ENCODE measurements at places on chromosomes 6 and 20.
A peak's percentile ranks its signal among the peaks of the same experiment; 100 is the strongest.

- no peak for DNase-seq
Measured at GRCh38 chr20:49187330-49187850, 744 bp downstream of the STAU1 start.

DNA sequence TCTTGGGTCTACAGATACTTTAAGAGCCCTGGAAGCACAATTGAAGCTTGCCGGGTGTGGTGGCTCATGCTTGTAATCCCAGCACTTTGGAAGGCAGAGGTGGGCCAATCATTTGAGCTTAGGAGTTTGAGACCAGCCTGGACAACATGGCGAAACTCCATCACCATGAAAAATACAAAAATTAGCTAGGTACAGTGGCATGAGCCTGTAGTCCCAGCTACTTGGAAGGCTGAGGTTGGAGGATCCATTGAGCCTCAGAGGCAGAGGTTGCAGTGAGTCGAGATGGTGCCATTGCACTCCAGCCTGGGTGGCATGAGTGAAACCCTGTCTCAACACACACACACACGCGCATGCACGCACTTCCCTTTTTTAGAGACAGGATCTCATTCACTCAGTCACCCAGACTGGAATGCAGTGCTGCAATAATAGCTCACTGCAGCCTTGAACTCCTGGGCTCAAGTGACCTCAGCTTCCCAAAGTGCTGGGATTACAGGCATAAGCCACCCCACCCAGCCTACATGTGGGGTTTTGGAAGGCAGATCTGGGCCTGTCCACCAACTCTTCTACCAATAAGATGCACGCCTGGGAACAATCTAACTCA, 182.5 kb upstream of the JARID2 start:
- no peak for DNase-seq

GRCh38 chr6:14873101-14873500, 372.8 kb upstream of the JARID2 start:
- no peak for DNase-seq

- no peak for DNase-seq
Measured at GRCh38 chr20:32012159-32012688, 2.0 kb downstream of the CCM2L start.

DNA sequence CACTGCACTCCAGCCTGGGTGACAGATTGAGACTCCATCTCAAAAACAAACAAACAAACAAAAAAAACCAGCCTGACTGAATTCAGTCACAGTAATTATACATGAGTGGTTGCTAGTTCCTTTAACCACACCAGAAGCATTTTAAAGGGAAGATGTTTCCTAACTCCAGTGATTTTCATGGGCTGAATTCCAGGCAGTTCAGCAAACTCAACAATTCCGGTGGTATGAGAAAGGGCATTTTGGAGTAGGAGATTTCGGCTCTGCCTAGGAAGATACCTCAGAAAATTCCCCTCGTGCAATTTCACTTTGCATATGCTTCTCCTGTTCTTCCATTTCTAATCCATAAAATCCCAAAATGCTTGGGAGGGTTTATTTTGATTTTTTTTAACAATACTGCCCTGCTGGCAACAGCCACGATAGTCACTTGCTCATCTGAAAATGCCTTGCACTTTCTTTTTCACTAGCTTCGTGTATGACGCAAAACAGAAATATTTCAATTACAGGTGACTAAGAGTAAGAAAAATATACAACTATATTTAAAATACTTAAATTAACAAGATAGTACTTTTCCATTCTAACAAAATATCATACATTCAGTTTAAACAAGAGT, 48.3 kb upstream of the IPCEF1 start:
- no peak for DNase-seq

DNA sequence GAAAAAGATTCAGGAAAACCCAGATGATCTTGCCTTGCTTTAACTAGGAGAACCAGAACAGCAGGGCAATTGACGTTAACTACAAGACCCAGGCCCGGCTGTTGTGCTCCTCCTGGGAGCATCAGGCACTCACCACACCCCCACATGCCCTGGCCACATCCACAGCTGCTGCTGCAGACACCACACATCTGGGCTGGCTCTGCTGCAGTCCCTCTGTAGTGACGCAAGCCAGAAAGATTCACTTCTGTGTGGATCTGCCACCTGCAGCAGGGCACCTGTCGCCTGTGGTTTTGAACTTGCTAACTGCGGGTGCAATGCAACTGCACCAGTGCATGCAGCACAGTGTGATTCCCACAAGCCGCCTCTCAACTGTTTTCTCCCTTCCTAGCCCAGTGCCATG, 228.8 kb downstream of the SYNDIG1 start:
- DNase-seq = no peak

- DNase-seq = no peak
Measured at GRCh38 chr6:82571455-82571854, 207.8 kb downstream of the TPBG start.

- no peak for DNase-seq
Measured at GRCh38 chr20:59040667-59041066, 1.9 kb downstream of the PRELID3B start.

- peak; percentile 45 for DNase-seq
Measured at GRCh38 chr20:21739161-21739560, 33.7 kb downstream of the PAX1 start.

DNA sequence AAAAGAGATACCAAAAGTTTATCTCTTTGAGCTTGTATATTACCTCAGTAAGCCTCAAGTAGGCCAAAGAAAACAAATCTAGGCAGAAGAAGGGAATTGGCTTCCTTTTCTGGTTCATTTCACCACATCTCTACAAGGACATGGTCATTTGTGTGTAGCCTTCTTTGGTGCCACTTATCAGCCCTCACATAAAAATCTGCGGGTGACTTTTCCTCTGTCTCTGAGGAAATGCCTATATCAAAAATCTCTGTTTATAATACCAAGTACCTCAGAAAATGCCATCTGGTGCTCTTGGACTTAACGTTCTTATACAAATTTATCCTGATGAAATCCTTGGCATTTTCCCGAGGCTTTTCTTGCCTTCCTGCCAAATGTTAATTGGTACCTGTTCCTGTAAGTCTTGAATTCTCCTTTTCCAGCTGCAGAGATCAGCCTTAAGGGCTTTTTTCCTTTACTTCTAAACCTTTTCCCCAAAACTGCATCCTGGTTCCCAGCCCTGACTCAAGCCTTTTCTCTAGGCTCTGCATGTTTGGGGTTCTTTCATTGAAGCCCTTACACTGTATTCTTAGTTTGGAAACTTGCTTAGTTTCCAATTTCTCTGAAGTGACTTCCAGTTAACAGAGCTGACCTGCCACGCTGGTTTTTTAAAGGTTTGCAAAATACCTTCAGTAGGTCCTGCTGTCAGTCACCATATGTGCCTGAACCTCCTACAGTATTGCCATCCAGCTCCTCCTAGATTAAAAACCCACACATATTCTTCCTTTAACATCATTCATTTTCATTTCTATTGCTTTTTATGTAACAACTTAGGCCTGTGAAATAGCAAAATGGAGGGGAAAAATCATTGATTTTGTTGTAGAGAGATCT, 191.2 kb upstream of the PREP start:
- DNase-seq = no peak

DNA sequence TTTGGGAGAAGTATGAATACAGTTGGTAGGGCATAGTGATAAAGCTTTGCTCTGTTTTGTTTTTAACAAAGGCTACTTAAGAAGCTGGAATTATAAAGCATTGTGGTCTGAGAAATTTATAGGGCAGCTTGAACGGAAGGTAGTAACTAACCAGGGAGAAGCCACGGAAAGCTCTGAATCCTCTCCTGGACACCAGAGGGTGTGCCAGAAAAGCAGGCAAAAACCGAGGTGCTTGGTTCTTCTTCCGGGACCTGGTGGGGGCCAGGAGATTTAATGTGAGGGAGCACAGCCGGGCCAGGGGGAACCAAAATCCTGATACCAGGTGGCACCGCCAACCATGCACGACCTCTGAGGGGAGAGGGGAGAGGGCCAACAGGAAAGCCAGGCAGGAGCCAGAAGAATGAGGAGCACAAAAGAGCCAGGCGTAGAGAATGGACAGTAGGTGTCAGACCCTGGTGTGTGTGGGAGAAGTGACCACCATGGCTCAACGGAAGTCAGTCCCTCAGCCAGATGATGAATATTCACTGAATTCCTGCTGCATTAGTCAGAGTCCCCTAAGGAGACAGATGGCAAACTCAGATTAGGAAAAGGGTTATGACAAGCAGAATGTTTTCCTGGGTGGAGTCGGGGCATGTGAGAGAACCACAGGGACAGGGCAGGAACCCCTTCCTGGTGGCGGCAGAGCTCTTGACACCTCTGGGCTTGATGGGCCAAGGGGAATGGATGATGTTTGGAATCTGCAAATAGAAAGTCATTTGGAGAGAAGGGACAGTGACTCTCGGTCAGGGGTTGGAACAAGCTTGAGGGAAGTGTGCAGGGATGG, 262.3 kb downstream of the ZNF217 start:
- peak; percentile 9 for DNase-seq

DNA sequence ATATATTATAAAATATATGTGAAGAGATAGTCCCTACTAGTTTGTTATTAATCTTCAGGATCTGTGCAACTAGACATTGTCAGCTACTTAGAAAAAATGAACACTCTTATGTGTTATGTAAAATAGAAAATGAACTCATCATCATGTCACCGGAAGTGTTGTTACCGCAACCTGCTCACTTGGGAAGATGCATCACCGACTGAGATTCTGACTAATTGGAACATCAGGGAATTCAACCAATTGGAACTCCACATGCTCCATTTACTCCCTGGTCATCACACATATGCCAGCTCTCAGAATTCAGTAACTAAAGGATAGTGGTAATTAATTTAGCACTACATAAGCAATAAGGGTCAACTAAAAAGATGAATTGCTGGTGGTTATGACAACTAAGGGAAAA, 16.7 kb upstream of the B3GAT2 start:
- DNase-seq = no peak

DNA sequence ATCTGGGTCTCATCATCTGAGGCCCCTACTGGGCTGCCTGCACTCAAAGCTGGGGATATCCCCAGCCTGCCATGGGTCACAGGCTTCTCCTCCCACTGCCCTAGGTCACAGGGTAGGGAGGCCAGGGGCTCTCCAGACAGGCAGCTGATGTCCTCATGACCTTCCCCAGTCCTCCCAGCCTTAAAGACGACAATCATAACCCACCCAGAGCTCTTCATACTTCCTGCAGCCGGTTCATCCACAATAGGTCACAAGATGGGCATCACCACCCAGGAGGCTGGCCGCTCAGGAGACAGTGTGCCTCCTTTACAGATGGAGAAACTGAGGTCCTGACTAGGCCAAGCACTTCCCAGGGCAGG, 15.2 kb downstream of the TFEB start:
- DNase-seq = no peak

DNA sequence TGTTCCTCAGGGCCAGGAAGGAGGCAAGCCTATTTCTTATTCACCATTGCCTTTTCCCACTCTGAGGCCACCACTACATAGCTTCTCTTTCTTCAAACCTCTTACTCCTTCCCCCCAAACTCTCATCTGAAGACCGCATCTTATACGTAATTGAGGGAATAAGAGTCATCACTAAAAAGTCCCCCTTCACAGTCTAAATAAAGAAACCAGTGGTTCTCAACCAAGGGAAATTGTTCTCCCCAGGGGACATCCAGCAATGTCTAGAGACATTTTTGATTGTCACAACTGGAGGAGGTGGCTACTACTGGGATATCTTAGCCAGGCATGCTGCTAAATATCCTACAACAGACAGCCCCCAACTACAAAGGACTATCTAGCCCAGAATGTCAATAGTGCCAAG, 327.6 kb upstream of the CNR1 start:
- no peak for DNase-seq

DNA sequence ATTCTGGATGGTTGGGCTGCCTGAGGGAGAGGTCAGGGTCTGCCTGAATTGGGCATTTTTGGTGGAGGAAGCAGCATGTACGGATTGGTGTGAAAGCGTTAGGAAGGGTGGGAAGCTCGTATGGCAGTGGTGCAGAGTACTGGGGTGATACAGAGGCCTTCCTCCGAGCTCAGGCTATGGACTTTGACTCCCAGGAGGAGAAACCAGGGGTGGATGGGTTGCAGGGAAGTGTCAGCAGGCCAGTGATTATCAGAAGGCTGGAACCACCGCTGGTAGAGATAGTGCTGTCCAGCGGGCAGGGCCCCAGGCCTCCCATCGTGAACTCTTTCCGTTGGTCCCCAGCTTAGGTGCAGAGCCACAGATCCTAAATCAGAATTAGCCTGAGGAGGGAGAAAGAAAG, 5.3 kb downstream of the WFDC5 start:
- DNase-seq = no peak

DNA sequence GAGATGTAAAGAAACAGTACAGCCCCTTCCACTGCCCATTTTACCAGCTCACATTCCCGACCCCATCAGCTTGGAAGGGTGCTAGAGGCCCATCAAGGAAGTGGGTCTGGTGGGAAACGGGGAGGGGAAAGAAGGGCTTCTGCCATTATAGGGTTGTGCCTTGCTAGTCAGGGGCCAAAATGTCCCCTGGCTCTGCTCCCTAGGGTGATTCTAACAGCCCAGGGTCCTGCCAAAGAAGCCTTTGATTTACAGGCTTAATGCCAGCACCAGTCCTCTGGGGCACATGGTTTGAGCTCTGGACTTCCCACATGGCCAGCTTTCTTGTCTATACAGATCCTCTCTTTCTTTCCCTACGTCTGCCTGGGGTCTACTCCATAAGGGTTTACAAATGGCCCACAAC, 10.6 kb upstream of the ZNF76 start:
- DNase-seq = no peak

DNA sequence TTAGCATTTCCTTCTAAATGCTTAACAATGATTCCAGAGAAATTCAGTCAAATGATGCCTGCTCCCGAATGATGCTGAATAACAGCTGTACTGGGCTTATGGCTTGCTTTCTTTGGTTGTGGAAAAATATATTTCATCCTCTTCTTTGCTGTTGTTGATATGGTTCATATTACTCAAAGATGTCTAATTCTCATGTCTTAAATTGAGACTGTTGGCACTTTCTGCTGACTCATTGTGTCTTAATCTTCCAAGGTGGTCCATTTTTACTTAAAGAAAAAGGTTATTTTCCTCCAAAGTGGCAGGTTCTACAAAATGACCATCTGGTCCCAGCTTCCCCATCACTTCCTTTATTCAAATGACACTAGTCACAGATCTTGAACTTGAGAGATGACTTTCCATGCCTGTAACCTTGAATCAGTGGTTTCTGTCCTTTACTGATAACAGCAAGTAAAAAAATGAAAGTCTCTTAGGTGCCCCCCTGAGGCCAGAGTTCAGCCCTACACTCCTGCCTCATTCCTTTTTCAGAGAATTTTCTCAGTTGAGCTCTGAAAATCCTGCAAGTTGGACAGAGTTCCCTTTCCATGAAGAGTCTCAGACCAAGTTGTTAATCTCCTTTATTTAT, 6.9 kb downstream of the SNAP25 start:
- DNase-seq = no peak

DNA sequence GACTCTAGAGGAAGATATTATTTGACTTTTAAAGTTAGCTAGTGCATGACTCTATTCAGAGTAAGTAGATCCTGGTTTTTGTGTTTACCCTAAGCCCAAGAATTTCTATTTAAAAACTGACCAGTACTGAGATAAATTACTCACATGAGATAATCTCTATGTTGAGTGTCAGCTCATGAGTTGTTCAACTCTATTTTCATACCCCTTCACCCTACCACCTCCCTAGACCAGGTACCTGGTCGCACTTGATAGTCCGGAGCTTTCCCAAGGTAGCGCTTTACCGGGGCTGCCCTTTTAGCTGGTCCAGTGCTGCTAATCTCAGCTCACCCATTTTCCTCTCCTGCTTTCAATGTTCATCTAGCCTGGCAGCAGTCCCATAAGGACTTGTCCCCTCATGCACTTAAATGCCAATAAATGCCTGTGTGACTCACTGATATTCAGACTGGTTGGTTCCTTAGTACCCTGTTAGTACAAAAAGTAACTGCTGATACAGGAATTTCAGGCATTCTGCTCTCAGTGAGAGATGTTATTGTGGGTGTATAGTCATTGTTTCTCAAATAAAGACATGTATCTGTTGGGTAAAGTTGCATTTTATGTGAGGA, 503.9 kb downstream of the ADGRB3 start:
- no peak for DNase-seq

Data from DMS153 (cell line).